ENCODE measurements at places on chromosomes 4 and X. TPM values are rescaled to one million over a fixed set of nuclear protein-coding genes. Genes with fewer than 3 reads are reported as not detected.
A peak's percentile ranks its signal among the peaks of the same experiment; 100 is the strongest.

GRCh38 chr4:19544446-19545125, 707.1 kb upstream of the SLIT2 start:
- no peaks in the 10 kb centered on the region for H3K4me1 ChIP-seq
- no peaks in the 10 kb centered on the region for H3K36me3 ChIP-seq
- H3K4me3 ChIP-seq, result no peak overlapping the region

DNA sequence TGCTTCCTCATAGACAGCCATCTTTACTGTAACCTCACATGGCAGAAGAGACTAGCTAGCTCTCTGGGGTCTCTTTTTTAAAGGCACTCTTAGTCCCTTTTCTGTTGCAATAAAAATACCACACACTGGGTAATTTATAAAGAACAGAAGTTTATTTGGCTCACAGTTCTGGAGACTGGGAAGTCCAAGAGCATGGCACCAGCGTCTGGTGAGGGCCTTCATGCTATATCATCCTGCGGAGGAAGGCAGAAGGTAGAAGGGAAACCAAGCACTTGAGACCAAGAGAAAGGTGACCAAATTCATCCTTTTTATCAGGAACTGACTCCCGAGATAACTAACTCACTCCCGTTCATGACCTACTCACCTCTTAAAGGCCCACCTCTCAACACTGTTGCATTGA, 5.4 kb upstream of the ANXA5 start:
- H3K4me3 ChIP-seq, result no peak overlapping the region
- H3K36me3 ChIP-seq, result no peaks in the 10 kb centered on the region
- H3K27ac ChIP-seq, result no peak overlapping the region

DNA sequence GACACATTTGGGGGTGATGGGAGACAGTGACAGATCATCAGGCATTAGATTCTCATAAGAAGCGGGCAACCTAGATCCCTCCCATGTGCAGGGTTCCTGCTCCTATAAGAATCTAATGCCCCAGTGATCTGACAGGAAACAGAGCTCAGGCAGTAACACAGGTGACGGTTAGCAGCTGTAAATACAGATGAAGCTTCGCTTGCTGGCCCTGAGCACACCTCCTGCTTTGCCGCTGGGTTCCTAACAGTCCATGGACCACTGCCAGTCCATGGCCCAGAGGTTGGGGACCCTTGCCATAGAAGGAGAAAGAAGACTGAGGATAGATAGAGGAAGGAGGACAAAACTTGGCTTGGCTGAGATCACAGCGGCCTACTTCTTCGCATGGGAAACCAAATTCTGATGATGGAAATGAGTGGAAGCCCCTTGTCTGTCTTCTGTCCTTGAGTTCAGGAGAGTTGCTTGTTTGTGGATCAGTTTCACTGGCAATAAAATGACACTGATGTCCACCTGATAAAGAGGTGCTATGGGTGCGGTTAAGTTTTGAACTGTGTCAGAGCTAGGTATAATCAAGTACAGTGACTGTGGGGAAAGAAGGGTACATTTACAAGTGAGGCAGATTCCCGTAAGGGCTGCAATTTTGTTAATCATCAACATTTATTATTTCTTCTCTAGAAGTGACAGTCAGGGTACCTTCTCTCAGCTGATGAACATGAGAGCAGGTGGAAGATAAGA, 1.7 kb upstream of the TIFA start:
- no peaks in the 10 kb centered on the region for H3K36me3 ChIP-seq
- H3K27me3 ChIP-seq, result no peaks in the 10 kb centered on the region
- H3K4me1 ChIP-seq, result peaks cover 5% of the 10 kb centered on the region
- DNase-seq, result no peak
- no peak overlapping the region for H3K4me3 ChIP-seq

HPSE gene
- 12.5 TPM for total RNA-seq

DNA sequence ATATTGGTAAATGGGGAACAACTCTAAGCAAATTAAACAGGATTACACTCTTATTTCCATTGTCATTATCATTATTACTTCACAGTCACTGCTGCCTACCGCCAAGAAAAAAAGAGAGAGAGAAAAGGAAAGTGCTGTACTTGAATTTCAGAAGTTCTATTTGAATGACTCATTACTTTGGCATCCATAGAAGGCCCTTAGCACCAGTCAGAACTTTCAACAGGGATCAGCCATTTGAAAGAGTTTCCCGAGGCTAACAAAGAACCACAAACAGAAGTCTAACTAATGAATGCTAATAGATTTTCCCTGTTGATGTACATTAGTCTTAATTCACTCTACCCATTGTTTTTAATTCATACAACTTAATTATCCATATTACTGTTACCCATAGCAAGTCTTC, 116.3 kb downstream of the SHROOM4 start:
- H3K4me1 ChIP-seq, result no peaks in the 10 kb centered on the region
- no peak for DNase-seq
- no peak overlapping the region for H3K4me3 ChIP-seq
- H3K27ac ChIP-seq, result no peak overlapping the region

ADH1A gene
- not detected for total RNA-seq

SPANXC gene
- total RNA-seq, result not detected

GRCh38 chrX:79367907-79368306, 773 bp upstream of the ITM2A start:
- H3K4me1 ChIP-seq, result no peaks in the 10 kb centered on the region
- H3K27ac ChIP-seq, result peak overlapping the region; percentile 75
- H3K36me3 ChIP-seq, result no peaks in the 10 kb centered on the region
- no peak for DNase-seq
- H3K4me3 ChIP-seq, result no peak overlapping the region

DNA sequence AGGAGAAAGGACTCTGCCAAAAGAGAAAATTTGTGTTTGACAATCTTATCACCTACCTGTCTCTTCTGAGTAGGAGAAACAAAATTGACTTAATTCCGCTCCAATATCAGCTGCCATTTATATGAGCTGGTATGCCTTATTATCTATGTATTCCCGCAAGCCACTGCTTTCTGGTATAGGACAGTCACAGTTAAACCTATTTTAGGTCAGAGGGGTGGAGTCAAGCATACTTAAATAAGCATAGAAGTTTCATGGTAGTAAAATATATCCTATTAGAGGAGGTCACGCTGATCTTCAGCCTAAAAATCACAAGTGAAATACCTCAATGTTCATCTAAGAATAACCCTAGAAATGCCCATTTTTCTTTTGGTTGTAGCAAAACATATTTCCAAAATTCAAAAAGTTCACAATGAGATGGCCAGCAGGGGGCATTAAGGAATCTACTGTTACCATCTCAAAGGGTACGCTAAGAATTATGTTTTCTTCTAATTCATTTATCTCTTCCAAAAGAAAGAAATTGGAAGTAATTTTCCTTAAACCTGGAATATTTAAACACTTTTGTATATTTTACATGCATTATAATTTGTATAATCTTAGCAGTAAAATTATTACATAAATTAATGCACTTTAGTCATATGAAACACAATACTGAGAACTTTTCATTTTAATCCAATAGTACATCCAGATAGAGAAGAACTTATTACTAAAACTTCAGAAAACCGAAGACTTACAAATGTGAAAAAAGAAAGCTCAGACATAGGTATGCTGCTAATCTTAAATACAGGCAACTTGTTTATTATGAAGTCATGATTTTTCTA, 10.5 kb downstream of the PPAT start:
- no peaks in the 10 kb centered on the region for H3K4me1 ChIP-seq
- no peak overlapping the region for H3K4me3 ChIP-seq
- no peaks in the 10 kb centered on the region for H3K27me3 ChIP-seq

Measured in esophagus squamous epithelium (tissue), 5 donors.